ENCODE measurements at places on chromosomes 4 and X. TPM values are rescaled to one million over a fixed set of nuclear protein-coding genes. Genes with fewer than 3 reads are reported as not detected.

DNA sequence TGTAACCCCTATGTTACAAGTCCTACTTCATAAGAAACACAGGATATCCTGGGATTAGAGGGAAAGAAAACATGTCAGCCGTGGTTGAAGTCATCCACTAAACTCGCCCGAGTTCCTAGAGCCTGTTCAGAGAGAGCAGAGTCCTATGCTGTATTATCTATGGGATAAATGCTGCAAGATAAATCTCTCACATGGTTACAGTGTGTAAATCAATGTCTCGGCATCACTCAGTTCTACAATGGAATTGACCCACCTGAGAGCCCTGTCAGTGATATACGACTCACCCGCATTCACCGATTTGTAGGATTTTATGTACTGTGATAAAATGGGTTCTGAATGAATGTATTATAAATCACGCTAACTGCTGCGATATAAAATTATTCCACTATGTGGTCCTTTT lies 127.8 kb upstream of the ANXA3 start:
- H3K4me3 ChIP-seq, result no peak overlapping the region
- H3K4me1 ChIP-seq, result no peaks in the 10 kb centered on the region
- no peaks in the 10 kb centered on the region for H3K27me3 ChIP-seq
- no peak for DNase-seq
- H3K27ac ChIP-seq, result no peak overlapping the region

- no peaks in the 10 kb centered on the region for H3K4me1 ChIP-seq
- H3K36me3 ChIP-seq, result peaks cover 5% of the 10 kb centered on the region
- peaks cover 29% of the 10 kb centered on the region for H3K27me3 ChIP-seq
Observed at GRCh38 chrX:15336023-15336413, 695 bp upstream of the PIGA start.

DNA sequence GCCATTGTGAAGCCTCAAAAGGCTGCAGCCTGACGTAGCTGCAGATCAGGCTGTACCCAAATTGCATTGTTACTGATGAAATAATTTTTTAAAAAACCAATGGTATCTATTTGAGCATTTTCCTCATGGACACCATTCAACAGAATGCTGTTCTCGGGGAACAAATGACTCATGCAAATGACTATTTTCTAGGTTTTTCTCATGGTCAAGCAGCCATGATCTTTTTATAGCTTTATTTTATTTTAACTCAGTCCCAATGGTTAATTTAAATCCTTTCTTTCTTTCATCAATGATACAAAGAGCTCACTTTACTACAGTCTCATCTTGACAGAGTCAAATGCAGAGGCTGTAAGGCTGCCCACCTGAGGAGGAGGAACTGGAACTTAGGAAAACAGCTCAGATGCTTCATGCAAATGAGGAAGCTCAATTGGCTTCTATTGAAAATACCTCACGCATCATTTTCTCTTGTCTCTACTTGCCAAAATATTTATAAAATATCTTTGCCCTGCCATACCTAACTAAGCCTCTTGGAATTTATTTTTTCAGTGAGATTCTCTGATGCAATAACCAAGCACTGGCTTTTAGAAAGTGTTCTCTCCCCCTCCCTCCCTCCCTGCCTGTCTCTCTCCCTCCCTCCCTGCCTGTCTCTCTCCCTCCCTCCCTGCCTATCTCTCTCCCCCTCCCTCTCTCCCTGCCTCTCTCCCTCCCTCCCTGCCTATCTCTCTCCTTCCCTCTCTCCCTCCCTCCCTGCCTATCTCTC lies 81.0 kb downstream of the SORBS2 start:
- no peaks in the 10 kb centered on the region for H3K27me3 ChIP-seq
- peaks cover 6% of the 10 kb centered on the region for H3K4me1 ChIP-seq
- no peak overlapping the region for H3K27ac ChIP-seq
- no peaks in the 10 kb centered on the region for H3K36me3 ChIP-seq
- H3K4me3 ChIP-seq, result no peak overlapping the region

GRCh38 chr4:113614414-113614813 lies 147.1 kb downstream of the CAMK2D start:
- H3K27ac ChIP-seq, result no peak overlapping the region
- no peaks in the 10 kb centered on the region for H3K36me3 ChIP-seq
- no peaks in the 10 kb centered on the region for H3K4me1 ChIP-seq
- no peaks in the 10 kb centered on the region for H3K27me3 ChIP-seq
- no peak for DNase-seq

The NRK gene
- total RNA-seq, result 157 TPM

Data from muscle of leg (tissue), 16 donors.